AG09319 (cell line): ENCODE measurements at places on chromosomes 1 and 21.

GRCh38 chr1:12610305-12610935 lies 7.6 kb downstream of the DHRS3 start:
- no peak for DNase-seq

GRCh38 chr1:3190256-3191041 lies 121.4 kb downstream of the PRDM16 start:
- no peak for DNase-seq

- no peak for DNase-seq
Measured at GRCh38 chr1:171180670-171181069, 4.4 kb upstream of the FMO2 start.

DNA sequence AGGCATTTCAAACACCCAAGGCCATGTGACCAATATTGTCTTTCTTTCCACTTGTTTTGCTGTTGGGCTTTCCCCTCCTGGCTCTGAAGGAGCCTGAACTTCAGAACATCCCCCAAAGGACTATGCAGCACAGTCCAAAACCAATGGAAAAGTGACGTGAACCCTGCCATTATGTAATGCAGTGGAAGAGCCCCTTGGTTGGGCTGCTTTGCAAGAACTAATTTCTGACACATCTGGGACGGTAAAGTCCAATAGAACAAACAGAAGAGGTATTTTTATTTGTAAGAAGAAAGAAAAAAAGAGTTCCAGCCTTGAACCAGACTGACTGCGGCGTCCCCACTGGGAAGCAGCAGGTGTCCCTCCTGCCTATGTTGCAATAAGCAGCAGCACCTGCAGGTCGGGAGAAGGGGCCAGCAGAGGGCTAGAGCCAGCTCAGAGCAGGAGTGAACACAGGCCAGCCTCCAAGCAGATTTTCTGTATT lies 116.7 kb downstream of the CDC7 start:
- DNase-seq = no peak

DNA sequence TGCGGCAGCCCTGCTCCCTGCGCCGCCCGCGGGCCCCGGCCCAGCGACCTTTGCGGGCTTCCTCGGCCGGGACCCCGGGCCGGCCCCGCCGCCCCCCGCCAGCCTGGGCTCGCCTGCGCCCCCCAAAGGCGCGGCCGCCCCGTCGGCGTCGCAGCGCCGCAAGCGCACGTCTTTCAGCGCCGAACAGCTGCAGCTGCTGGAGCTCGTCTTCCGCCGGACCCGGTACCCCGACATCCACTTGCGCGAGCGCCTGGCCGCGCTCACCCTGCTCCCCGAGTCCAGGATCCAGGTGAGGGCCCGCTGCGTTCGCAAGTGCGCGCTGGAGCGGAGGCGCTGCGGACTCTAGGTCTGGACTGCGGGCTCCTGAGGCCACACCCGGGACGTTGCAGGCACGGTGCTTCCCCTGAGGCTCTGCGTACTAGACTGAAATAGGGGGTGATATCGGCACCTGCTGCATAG lies 351 bp downstream of the MIXL1 start:
- no peak for DNase-seq
